ENCODE measurements at places on chromosomes 7 and 10.

DNA sequence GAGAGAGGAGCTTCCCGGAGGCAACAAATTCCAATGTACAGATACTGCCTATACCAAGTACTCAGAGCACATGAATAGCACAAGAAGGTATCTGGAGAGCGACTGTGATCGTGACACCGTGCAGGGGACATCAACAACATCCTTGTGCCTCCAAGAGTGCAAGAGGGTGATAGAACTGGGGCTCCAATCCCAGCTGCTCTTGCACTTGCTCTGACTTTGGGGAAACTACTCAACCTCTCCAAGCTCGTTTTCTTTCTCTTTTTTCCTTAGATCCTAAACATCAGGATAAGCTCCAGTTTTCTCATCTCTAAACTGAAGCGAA is 12.1 kb downstream of the RFC2 start:
- DNase-seq: no peak

- DNase-seq: peak; percentile 4
Observed at GRCh38 chr7:143043391-143043790, 8.8 kb upstream of the OR6V1 start.

GRCh38 chr7:157997471-157997870 is 590.2 kb downstream of the PTPRN2 start:
- DNase-seq: no peak

DNA sequence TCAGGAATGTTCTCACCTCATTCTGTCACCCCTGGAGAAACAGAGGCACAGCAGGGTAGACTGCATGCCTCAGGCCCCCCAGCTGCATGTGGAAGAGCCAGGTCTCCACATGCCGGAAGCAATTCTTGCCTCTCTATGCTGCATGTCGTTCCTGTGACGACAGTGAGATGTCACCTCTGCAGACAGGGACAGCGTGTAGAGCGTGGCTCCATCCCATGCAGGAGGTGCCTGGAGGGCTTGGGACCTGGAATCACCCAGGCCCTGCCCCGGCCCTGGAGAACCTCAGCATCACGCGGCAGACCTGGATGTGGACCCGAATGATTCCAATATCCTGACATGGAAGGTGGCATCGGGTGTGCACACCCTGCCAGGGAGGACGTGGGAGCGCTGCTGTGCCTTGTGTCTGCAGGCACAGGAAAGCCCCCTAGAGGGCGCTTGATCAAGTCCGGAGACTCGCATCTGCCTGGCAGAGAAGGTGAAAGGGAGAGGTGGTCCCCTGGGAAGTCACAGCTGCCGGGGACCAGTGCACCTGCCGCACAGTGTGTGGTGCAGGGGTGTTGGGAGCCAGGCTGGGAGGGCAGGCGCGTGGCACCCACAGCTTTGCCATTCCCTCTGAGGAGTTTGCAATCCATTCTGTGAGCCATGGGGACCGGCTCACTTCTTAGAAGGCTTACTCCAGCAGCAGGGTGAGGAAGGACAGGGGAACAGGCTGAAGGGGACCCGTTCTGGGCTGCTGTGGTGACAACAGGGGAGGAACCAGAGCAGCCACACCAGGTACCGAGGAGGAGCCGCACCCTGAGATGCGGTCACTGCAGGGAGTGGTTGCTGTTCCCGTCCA is 45.3 kb upstream of the EN2 start:
- peak; percentile 64 for DNase-seq

DNA sequence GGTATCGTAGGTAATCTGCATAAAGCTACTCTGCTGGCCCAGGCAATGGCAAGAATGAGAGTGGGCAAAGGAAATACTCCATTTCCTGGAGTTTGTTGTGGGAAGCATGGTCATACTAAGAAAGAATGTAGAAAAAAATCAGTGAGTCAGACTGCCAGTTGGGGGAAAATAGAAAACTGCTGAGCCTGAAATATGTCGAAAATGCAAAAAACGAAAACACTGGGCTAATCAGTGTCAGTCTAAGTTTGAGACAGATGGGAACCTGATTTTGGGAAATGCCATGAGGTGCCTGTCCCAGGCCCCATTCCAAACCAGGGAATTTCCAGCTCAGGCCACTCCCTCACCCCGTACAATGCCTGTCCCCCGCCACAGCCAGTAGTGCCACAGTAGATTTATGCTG is 150.0 kb downstream of the ZNF33B start:
- DNase-seq: no peak
